ENCODE measurements at places on chromosomes 6 and 20. TPM values are rescaled to one million over a fixed set of nuclear protein-coding genes. Genes with fewer than 3 reads are reported as not detected.

DNA sequence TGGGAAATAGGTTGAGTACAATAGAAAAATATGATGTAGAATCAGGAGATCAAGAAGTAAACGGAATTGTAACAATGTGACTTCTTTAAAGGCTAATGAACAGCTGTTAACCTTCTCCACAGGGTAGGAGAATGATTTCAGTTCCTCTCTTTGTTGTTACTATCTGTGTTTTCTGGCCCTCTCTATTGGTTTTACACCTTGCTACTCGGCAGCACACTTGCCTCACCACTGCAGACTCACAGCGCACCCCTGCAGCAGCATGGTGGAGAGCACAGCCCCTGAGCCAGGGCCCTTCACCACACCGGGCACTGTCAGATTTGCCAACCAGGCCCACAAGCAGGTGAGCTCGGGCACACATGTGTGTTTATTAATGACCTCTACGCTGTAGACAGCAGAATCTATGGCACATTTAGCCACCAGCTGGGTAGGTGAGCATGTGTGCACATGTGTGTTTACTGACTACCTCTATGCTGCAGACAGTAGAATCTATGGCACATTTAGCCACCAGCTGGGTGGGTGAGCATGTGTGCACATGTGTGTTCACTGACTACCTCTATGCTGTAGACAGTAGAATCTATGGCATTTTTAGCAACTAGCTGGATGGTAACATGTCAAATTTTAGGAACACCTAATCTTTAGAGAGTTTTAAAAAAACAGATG, 16.8 kb downstream of the SFT2D1 start:
- DNase-seq = no peak
- no peaks in the 10 kb centered on the region for H3K4me1 ChIP-seq
- H3K27me3 ChIP-seq = no peaks in the 10 kb centered on the region
- peaks cover 1% of the 10 kb centered on the region for H3K36me3 ChIP-seq

DNA sequence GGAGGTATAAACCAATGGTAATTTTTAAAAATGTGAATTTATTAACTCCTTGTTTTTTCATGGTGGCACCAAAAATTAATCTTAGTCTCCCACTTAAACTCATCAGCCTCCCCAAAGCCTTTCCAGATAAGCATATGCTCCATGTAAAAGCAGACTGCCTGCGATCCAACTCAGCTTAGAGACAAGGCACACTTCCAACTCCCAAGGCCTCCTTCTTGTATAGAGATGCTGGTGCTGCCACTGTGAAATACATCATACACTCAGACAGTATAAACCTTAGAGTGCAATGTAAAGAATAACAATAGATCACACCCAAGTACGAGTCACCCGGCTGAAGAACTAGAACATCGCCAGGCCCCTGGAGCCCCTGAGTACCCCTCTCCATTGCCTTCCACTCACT, 2.0 kb downstream of the ANKRD6 start:
- no peaks in the 10 kb centered on the region for H3K36me3 ChIP-seq
- H3K27me3 ChIP-seq = no peaks in the 10 kb centered on the region
- peaks cover 7% of the 10 kb centered on the region for H3K4me1 ChIP-seq
- DNase-seq = no peak

- no peak for DNase-seq
- H3K27ac ChIP-seq = no peak overlapping the region
- H3K27me3 ChIP-seq = no peaks in the 10 kb centered on the region
- no peaks in the 10 kb centered on the region for H3K36me3 ChIP-seq
- no peaks in the 10 kb centered on the region for H3K4me1 ChIP-seq
- H3K4me3 ChIP-seq = no peak overlapping the region
These were observed 365.2 kb downstream of the PAX1 start for GRCh38 chr20:22070610-22071058.

Gene AMD1
- total RNA-seq = 84.0 TPM

Gene ADGRF1
- 0.52 TPM for total RNA-seq

- H3K27ac ChIP-seq = no peak overlapping the region
- H3K4me3 ChIP-seq = no peak overlapping the region
- DNase-seq = no peak
- H3K4me1 ChIP-seq = no peaks in the 10 kb centered on the region
These were observed 22.5 kb downstream of the SHLD1 start for GRCh38 chr20:5772704-5773103.

Gene IPCEF1
- total RNA-seq = 1.4 TPM

DNA sequence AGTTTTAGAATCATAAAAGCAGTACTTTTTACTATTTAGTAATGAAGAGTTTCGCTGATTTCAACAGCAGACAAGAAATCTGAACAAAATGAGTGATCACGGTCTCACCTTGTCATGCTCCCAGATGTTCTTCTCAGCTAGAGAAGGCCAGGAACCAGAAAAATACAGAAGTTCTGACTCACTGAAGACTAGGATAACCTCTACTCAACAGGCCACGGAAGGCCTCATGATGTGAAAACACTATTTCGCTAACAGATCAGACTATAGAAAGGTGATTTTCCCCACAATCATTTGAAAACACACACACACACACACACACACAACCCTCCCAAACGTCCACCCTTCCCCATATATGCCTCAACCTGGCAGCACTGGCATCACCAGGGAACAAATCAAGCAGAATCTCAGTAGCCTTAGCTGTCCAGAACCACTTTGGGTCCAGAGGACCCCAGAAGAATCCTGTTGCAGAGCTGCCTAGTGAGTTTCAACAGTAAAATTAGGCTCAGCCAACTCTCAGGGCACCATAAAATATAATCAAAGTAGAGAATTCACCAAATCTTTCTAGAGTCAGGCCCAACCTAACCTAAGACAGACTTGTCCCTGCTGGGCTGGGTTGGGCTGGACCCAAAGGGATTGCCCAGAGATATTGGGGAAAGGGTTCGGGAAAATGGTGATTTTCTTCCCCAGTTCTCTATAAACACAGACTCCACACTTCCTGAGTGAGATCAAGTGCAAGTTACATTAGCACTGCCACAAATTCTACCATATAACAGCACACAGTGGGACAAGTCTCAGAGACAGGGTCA, 7.9 kb downstream of the EXOC2 start:
- no peak for DNase-seq
- H3K4me1 ChIP-seq = no peaks in the 10 kb centered on the region
- no peak overlapping the region for H3K4me3 ChIP-seq
- H3K27me3 ChIP-seq = no peaks in the 10 kb centered on the region

Gene DLK2
- total RNA-seq = 0.75 TPM

DNA sequence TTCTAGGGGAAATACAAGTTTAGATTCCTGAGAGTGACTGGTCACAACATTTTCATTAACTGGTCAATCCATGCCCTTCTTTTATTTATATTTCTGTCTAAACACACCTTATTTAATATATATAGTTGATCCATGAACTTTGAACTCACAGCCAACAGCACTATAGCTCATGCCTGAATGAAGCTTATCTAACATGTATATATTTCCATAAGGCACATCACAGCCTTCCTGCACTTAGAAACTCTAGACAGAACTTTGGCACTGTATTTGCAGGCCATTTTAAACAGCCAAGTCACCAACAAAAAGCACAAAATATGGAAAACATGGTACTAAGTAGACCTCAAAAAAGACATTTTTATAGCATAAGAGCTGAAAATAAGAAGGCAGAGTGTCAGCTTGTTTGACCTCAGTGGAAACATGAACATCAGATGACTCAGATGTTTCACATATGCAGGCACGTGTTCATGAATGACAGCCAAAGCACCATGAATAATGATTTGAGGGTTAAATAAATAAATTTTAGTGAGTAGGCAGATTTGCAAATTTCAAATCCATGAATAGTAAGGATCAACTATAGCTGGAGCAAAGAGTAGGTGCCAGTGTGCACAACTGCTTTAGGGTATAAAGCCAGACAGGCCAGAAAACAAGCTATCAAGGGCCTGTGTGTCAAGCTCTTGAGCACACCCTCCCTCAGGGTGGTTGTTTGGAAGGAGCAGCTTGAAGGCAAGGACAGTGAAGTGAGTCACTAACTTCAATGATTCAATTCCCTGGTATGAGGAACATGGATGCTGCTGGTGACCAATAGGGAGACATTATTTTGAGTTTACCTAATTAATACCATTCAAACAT, 88.9 kb upstream of the NT5E start:
- H3K27me3 ChIP-seq = no peaks in the 10 kb centered on the region
- peaks cover 14% of the 10 kb centered on the region for H3K4me1 ChIP-seq
- no peak for DNase-seq
- H3K4me3 ChIP-seq = no peak overlapping the region
- H3K36me3 ChIP-seq = no peaks in the 10 kb centered on the region

GRCh38 chr6:45896783-45897441, 118.7 kb downstream of the CLIC5 start:
- no peaks in the 10 kb centered on the region for H3K27me3 ChIP-seq
- DNase-seq = no peak
- H3K27ac ChIP-seq = no peak overlapping the region
- H3K4me3 ChIP-seq = no peak overlapping the region
- H3K36me3 ChIP-seq = no peaks in the 10 kb centered on the region
- H3K4me1 ChIP-seq = no peaks in the 10 kb centered on the region
